ENCODE measurements at places on chromosomes 6 and 20.

GRCh38 chr6:158047127-158047518 is 65.5 kb downstream of the SYNJ2 start:
- DNase-seq: no peak

DNA sequence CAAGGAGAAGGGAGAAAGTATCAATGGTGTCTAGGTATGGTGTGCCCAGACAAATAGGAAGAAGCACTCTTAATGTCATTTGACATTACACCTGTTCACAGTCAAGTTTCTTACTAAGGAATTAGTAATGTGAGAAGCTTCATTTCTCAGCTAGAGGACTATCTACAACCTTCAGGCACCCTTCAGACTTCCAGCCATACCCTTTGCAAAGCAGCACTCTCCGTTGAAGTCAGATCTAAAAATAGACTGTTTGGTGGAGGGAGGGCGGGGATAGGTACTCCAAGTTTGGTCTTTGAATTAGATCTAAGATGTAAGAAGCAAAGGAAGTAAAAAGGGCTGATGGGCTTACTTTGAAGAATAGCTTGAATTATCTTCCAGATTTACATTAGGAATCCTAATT is 311.1 kb downstream of the SLC35F1 start:
- no peak for DNase-seq

DNA sequence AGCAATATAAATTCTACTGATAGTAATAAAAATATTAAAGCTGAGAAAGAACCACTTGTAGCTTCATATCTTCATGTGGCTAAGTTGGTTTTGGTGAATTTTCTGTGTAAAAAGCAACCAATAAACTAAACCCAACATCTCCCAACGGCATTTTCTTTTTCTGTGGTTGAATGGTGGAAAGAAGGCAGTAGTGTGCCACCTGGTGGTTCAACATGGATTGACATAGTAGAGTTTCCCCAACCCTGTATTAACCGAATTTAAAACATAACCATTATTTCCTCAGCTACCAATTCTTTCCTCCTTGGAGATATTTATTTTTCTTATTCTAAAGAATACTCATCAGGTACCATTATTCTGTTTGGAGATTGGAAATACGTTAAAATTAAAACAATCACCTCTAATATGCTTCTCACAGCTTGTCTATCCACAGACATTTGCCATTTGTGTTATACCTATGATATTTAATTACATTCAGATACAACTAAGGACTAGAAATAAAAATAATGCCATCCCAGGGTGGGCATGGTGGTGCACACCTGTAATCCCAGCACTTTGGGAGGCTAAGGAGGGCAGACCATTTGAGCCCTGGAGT is 117.1 kb upstream of the EEF1E1 start:
- DNase-seq: peak; percentile 34

- DNase-seq: no peak
Measured at GRCh38 chr6:110055387-110055735, 77.2 kb downstream of the GPR6 start.

DNA sequence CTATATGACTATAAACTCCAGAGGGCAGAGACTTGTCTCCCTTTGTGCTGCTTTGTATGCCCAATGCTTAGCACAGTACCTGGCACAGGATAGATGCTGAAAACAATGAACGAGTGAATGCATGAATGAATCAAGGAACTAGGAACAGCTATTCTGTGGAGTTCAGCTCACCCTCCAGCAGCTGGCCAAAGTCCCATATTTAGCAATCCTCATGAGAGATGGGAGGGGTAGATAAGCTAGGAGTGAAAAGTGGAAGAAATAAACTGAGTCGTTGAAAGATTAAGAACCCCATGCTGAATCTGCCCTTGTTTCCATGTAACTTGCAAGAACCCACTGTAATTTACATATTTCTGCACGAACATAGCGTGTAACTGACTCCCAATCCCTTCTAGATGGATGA is 106.5 kb downstream of the MAFB start:
- no peak for DNase-seq

DNA sequence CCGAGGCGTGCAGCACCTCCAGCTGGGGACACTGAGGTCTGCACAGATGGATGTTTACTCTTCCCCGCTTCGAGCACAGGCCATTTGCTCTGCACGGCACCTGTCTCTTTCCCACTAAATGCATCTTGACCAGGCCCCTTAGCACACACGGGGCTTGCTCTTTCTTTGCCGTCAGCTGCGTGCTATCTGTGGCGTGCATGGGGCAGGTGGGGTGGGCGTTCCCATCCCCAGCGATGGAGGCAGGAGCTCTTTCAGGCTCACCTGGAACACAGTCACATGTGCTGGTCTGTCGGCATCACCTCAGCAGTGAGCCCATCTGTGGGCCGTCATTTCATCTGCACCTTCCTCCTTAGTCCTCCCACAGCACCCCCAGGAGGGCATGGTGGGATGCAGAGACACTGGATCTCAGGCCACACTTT is 35.1 kb downstream of the RBM38 start:
- DNase-seq: no peak

- DNase-seq: no peak
Measured at GRCh38 chr6:114355300-114355699, 12.5 kb upstream of the HS3ST5 start.

- no peak for DNase-seq
Measured at GRCh38 chr20:23135449-23136420, 49.6 kb upstream of the CD93 start.

- no peak for DNase-seq
Measured at GRCh38 chr6:37056439-37057127, 51.1 kb downstream of the FGD2 start.

DNA sequence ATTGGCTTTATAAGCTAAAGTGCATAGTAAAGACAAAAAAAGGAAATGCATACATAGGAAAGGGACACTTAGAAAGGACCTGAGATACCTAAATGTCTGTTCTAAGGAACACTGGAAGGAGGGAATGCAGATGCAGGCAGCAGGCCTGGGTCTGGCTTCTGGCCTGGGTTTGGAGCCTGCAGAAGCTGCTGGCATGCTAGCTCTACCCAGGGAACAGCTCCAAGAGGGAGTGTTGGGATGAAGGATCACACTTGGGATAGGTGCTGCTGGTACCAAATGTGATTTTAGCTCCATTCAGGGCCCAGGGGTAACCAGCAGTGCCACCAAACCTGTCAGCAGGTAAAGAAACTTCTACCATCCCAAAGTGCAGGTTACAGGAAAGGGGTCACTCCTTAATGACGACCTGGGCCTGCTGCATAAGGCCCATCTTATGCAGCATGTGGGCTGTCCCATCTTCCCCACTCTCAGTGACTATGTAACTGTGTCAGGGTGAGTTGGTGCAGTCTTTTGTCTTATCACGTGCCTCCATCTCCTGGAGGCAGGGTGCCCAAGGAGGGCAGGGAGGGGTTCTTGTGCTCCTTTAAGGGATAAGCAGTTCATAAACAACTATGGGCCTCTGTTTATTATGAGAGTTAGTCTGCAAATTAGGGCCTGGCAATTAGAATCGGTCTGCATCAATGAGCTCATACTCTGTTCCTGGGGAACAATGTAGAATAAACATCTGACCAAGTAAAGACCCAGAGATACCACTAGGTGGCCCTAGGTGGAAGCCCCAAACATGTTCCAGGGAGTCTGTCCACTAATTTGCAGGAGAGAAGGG is 26.9 kb downstream of the DDX27 start:
- no peak for DNase-seq

DNA sequence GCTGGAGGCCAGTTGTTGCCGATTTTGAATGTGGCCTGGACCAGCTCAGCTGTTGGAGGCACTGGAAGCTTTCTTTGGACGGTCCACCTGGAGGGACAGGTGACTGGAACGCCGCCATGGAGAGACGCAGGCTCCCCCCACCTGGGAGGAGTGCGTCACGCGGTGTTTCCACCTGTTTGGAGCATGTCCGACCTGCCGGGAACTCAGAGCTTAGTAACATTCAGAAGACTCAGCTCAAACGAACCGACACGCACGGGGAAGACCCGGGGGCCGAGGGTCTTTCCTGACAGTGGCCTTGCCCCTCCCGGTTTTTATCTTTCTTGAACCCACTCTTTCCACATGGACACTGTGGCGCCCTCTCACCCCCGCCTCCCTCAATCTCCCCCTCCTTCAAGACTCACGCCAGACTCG is 141.6 kb downstream of the SMOC2 start:
- no peak for DNase-seq

DNA sequence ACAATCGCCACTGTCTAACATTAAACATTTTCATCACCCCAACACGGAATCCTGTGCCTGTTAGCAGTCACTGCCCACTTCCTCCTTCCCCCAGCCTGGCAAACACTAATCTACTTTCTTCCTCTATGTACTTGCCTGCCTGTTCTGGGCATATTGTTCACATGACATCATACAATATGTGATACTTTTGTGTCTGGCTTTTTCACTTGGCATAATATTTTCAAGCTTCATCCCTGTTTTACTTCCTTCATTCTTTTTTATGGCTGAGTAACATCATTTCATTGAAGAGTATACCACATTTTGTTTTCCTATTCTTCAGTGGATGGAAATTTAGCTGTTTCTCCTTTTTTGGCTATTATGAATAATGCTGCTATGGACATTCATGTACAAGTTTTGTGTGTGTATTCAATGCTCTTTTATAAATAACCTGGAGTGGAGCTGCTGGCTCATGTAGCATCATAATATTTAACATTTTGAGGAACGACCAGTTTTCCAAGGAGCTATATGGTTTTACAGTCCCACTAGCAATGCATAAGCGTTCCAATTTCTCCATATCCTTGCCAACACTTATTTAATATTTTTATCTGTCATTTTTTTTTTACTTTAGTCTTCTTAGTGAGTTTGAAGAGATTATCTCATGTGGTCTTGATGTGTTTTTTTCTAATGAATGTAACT is 360.1 kb downstream of the HDGFL1 start:
- DNase-seq: no peak

GRCh38 chr6:164124986-164125385 is 710.5 kb downstream of the QKI start:
- DNase-seq: no peak

DNA sequence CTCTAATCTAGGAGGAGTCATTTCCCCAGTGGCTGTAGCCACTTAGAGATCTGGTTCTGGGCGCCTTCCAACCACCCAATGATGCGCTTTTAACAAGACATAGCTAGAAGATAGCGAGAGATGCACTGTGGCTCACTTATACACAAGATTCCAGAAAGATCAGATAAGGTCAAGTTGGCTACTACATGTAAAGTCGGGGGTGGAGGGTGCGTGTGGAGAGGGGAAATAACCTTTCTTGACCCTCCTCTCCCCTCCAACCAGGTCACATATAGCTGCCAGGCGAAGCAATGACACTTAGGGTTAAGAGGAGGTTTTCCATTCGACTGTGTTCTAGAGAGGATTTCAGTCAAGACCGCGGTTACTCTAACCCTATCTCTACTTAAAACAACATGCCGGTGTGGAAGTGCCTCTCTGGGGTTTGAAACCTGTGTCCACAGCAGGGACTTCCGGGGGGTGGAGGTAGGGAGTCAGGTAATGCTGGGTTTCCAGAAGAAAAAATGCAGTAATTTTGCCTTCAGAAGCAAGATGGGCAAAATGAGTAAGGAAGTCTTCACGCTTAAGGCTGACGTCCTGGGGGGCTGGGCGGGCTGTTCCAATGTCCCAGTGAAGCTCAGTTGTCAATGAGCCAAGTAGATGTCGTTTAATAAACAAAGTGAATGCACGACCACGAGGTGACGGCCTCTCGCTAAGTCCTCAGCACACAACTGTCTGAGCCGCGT is 1.8 kb upstream of the SIM1 start:
- no peak for DNase-seq

DNA sequence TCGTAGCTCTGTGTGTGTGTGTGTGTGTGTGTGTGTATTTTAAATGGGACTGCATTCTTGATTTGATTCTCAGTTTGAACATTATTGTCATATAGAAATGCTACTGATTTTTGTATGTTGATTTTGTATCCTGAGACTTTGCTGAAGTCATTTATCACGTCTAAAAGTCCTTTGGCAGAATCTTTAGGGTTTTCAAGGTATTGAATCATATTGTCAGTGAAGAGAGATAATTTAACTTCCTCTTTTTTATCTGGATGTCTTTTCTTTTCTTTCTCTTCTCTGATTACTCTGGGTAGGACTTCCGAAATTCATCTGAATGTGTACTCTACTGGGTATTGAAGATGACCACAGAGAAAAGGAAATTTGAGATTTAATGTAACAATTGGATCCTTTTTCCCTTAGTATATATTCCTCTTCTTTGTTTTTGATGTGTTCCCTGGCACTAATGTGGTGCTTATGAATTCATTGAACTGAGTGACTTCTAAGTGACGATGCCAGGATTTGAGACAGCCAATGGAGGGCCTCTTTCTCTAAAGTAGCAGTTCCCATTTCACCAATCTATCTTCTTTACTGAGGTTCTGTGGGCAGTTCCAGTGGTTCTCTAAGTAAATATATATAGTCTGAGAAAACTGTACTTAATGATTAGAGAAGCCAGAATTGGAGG is 47.6 kb downstream of the TNFAIP3 start:
- no peak for DNase-seq

DNA sequence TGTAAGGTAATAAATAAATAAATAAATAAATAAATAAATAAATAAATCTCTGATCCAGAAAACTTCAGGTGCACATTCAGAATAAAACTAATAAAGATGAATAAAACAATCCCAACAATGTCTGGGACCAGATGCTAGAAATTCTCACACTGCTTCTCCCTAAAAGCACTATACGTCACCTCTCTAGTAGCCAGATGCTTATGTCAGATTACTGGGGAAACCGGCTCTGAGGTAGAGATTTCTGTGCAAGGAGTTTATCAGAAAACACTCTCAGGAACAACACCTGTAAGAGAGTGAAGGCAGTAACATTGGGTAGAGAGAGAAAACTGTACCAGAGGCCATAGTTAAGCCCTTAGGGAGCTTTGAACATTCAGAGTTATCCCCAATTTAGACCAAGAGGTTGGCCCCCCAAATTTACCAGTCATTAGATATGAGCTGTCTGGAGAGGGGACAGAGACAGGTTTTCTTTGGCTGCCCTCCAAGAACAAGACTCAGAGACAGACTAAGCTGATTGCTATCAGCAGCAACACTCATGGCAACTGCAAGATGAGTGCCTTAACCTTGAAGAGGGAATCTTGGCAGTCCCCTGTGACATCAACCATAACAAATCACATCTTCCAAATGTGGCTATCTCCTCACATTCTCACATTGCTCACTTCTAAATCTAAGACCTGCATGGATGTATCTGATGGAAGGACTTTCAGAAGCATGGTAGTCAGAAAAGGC is 151.2 kb upstream of the BMP5 start:
- no peak for DNase-seq

DNA sequence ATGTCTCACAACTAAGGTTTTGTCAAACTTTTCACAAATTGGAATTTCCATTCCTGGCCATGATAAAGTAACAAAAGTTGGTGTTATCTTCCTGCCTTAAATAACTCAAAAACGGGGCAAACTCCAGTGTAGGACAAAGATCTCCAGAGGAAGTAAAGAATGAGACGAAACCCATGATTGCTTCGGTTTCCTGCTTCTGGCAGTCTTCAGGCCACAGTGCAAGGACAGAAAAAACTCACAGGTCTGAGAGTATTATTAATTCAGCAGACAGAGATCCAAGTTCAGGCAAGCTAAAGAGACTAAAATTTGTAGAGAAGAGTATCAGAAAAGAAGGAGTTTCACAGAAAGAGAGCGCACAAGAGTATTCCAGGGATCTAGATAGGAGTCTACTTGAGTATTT is 64.8 kb upstream of the RCAN2 start:
- DNase-seq: no peak

GRCh38 chr6:131293472-131293911 is 158.2 kb downstream of the AKAP7 start:
- DNase-seq: no peak

- DNase-seq: no peak
Measured at GRCh38 chr20:60170116-60170515, 211.9 kb downstream of the CDH26 start.

GRCh38 chr6:42217157-42217518 is 523 bp downstream of the MRPS10 start:
- DNase-seq: no peak

- DNase-seq: no peak
Measured at GRCh38 chr6:139603581-139603980, 229.1 kb upstream of the CITED2 start.
